ENCODE measurements at places on chromosomes 3 and 15. TPM values are rescaled to one million over a fixed set of nuclear protein-coding genes. Genes with fewer than 3 reads are reported as not detected.

KIF23 gene
- total RNA-seq = 3.8 TPM

BCHE gene
- total RNA-seq = not detected

IGSF10 gene
- total RNA-seq = not detected

TM6SF1 gene
- total RNA-seq = 0.42 TPM

FILIP1L gene
- 0.37 TPM for total RNA-seq
